ENCODE measurements at places on chromosomes 7 and 10.
A peak's percentile ranks its signal among the peaks of the same experiment; 100 is the strongest.

DNA sequence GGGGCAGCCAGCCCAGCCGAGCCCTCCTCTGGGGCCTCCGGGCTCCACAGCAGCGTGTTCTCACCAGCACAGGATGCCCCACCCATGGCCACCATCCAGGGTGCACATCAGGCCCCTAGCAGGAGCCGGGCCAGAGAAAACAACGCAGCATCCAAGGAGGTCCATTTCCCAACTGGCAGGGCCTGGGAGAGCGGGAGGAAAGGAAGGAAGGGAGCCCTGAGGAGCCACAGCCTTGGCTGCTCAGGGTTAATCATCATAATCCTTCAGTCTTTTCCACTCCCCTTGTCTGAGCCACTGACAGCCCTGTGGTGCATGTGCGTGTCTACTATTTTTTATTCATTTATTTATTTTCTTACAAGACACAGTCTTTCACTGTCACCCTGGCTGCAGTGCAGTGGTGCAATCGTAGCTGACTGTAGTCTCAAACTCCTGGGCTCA, 3.6 kb downstream of the PLAC9 start:
- DNase-seq = no peak

DNA sequence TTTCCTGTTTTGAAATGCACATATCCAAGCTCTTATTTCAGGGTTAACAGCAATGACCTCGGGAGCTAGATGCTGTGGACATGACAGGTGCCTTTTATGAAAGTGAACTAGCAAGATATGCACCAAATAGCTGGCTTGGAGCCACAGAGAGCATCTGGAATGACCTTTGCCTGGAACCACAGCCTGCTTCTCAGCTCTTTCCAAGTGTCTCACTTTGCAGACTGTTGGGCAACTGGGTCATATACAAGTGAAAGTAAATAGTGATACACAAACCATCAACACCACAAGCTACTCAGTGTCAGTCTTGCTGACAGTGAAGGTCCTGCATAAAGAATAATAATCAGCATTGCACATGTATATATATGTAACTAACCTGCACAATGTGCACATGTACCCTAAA, 183.5 kb downstream of the RNF133 start:
- no peak for DNase-seq

GRCh38 chr10:61486251-61486650, 33.1 kb upstream of the TMEM26 start:
- no peak for DNase-seq

GRCh38 chr10:127196282-127197153, at the start of gene INSYN2A:
TSS of gene INSYN2A (minus strand) at chr10:127196591. CDS start at chr10:127176395, 20,196 bp downstream.
- DNase-seq = peak; percentile 30

DNA sequence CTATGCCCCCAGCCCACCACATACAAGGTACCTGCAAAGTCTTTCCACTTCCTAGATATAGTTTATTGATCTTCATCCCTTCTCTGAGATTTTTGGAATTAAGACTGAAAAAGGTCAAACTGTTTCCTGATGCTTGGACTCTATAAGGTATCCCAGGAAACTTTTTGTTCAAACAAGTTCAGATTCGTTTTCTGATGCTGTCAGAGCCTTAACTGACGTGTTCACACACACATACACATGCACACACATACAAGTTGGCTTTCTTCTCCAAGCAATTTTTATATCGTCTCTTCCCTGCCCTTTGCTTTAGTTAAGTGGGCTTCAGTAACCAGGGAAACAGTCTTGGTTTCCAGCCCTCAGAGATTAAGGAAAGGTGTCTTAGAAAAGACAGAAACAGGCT, 11.7 kb upstream of the VPS41 start:
- DNase-seq = no peak

GRCh38 chr10:65571011-65571570, 1354.7 kb upstream of the LRRTM3 start:
- DNase-seq = no peak

GRCh38 chr7:69114374-69114773, 483.9 kb upstream of the AUTS2 start:
- DNase-seq = no peak

DNA sequence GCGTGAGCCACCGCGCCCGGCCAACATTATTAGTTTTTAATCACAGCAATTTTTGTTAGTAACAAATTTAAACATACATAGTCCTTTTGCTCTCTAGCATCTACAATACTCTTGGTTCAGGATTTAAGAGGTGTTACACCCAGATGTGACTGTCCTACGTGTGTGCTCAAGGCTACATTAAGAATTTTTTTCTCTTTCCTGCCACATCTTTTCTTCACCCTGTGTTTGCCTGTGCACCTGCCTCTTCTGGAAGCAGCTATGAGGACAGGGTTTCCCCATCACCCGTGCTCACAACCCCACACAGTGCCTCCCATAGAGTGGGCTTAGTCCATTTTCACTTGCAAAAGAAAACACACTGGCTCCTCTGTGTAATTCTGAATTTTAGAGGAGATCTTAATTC, 186.7 kb upstream of the KLF6 start:
- no peak for DNase-seq

GRCh38 chr7:92621026-92621540, 30.9 kb upstream of the FAM133B start:
- peak; percentile 77 for DNase-seq

GRCh38 chr10:130968964-130969363, 342.6 kb downstream of the TCERG1L start:
- no peak for DNase-seq

DNA sequence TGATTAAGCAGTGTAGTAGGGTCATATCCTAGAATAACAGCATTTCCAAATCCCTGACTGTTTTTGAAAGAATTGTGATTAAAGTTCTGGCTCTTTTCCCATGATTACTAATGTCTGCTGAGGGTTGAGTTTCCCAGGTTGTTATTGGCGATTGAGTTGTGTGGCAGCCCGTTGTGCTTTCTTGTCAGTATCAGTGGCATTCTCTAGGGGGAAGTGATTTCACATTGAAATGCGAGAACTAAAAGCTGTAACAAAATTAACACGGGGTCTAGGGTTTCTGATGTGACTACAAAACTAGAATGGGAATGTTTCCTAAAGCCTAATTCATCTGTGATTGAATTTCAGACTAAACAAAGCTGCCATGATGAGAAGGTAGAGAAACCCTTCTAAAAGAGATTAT, 349.4 kb downstream of the EXOC4 start:
- DNase-seq = no peak

DNA sequence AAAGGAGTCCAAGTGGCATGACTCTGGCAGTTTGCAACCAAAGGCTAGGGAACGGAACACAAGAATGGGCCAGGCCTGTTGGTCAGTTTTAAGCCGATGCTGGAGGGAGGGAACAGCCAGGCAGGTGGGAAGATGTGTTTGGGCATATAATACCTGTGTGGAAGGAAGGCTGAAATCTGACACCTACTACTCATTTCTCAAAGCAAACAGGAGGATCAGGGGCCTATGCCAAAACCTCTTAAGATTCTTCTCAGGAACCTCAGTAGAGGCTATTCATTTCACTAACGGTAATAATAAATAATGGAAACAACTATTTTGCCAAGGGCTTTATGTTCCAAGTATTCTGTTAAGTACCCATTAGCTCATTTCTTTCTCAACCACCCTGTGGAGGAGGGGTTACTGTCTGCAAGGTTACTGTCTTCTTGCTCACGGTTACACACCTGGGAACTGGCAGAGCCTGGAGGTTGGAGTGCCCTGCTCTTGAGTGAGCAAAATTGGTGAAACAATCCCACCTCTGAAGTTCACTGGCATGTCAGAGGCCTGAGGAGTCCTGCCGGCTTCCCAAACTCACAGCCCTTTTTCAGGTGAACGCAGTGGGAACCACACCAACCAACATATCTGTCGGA, 35.5 kb downstream of the GOT1 start:
- DNase-seq = peak; percentile 9

Data from NCI-H1092 treated with DMSO at 0.1 percent for 48 hours (cell line).